ENCODE measurements at places on chromosomes 1 and 21.

- no peak for DNase-seq
Measured at GRCh38 chr1:156836041-156836654, 19.5 kb upstream of the SH2D2A start.

GRCh38 chr1:72482736-72483413, 200.5 kb upstream of the NEGR1 start:
- no peak for DNase-seq

DNA sequence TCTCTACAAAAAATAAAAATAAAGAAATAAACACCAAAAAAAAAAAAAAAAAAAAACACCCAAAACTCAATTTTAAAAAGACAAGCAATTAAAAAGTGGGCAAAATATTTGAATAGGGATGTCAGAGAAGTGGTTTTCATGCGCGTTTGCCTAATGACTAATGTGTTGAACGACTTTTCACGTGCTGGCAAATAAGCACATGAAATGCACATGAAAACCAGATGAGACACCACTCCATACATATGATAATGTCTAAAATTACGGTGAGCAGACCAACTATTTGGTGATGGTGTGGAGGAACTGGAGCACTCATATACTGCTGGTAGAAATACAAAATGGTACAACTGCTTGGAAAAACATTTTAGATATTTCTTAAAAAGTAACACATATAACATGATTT, 39.4 kb upstream of the UHMK1 start:
- DNase-seq = no peak

DNA sequence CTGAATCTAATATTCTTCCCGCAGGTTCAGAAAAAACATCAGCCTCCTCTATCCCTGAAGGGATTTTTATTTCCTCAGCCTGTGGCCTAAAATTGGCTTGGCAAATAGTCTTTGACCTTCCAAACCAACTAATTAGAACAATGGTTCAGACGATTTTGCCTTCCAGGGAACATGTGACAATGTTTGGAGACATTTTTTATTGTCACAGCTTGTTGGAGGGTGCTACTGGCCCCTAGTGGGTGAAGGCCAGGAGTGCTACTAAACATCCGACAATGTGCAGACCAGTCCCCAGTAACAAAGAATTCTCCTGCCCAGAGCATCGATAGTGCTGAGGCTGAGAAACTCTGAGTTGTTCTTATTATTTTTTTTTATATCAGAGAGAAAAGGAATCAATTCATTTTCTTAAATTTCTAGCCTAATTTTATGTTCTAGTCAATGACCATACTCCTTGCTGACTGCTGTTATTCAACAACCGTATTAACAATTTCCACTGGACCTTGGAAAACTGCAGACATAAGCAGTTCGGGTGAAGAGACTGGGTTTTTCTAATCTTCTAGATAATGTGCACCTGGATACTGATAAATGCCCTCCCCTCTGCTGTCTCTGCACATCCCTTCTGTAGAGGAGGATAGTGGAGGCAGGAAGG, 280.7 kb downstream of the LMX1A start:
- DNase-seq = no peak

DNA sequence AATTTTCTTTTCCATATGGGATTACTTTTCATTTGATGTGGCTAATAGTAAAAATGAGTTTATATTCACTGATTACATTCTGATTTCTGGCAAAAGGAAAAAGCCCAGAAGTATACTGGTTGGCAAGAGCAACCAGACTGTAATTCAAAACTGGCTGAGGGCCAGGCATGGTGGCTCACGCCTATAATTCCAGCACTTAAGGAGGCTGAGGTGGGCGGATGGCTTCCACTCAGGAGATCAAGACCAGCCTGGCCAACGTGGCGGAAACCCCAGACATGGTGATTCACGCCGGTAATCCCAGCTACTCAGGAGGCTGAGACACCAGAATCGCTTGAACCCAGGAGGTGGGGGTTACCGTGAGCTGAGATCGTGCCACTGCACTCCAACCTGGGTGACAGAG, 14.5 kb downstream of the SYT11 start:
- no peak for DNase-seq

GRCh38 chr1:1627261-1627828, 4.6 kb upstream of the MMP23B start:
- DNase-seq = peak; percentile 45

- DNase-seq = no peak
Measured at GRCh38 chr21:41059871-41060270, 108.1 kb upstream of the BACE2 start.

DNA sequence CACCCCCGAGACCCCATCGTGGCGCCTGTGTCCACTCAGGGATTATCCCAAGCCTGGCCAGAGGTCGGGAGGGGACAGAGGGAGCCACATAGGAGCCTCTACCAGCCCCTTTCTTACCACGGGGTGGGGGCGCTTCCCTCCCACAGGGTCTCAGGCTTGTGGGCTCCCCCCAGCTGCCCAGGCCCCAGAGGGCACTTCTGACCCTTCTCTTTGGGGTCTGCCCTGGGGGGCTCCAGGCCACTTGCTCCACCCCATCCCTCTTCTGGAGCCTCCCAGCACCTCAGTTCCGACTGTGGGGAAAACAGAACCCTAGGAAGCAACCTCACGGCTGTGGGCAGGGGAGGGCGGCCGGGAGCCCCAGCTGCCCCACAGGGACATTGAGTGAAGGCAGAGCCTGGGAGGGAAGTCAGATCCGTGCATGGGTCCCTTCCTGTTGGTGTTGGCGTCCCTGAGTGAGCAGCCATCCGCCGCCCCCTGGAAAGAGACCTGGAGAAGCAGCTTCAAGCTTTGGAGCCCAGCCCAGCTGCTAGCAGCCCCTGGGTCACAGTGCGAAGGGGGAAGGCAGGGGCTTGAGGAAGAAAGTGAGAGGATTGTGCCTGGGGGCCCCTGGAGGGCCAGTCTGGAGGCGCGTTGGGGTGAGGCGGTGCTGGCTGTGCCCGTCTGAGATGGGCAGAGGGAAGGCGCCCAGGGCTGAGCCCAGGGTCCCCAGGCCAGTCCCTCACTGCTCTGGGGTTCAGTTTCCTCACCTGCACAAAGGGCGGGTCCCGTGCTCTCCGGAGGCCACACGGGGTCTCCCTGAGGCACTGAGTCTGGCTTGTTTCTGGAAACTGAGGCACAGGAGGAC, 22.1 kb downstream of the RRP1 start:
- no peak for DNase-seq

All from lower lobe of right lung (tissue), 2 donors.